ENCODE measurements at places on chromosomes 11 and 22.

DNA sequence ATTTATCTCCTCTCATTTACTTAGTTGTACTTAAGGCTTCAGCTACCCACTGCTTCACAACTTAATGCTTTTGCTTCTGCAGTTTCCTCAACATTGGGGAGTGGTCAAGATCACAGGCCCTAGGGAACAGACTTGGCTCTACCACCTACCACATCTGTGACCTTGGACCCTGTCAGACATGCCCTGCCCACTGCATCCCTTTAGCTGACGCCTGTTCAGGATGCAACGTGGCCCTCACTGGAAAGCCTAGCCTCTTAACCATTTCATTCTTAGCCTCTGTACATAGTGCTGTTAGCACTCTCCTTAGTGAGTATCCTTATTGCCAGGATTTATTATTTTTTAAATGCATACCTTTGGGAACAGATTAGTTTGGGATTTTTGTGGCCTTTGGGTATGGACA lies 34.4 kb downstream of the TNRC6B start:
- no peak for DNase-seq

- no peak for DNase-seq
Measured at GRCh38 chr11:64841592-64842365, 2.7 kb downstream of the CDC42BPG start.

DNA sequence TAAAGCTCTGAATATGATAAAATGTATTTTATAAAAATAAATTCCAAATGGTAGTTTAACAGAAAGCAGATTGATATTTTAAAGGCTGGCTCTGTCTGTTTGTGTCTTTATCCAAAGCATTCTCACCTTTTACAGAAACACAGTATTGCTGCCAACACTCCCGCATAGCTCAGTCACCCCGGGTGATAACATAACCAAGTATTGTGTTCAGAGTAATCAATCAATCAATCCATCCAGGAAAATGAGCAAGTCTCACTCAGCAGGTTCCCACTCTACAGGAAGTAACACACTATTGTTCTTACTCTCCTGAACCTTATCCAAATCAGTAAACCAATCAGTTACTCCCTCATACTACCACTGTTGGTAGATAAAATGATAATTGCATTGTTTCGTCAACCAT lies 203.4 kb downstream of the LRRC4C start:
- no peak for DNase-seq

GRCh38 chr11:73648571-73649046 lies 2.2 kb downstream of the PLEKHB1 start:
- DNase-seq = no peak

- DNase-seq = no peak
Measured at GRCh38 chr11:92550871-92551270, 326.3 kb downstream of the FAT3 start.

DNA sequence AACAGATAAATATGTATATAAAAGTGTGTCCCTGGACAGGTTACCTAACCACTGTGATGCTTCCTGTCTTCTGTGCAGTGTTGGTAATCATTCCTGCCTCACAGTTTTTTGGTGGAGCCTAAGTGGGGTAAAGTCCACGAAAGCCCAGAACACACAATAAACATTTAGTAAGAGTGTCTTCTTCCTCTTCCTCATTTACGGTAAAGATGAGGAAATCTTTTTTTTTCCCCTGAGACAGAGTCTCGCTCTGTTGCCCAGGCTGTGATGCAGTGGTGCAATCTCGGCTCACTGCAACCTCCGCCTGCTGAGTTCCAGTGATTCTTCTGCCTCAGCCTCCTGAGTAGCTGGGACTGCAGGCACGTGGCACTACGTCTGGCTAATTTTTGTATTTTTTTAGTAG lies 117.1 kb downstream of the LDLRAD3 start:
- DNase-seq = no peak

DNA sequence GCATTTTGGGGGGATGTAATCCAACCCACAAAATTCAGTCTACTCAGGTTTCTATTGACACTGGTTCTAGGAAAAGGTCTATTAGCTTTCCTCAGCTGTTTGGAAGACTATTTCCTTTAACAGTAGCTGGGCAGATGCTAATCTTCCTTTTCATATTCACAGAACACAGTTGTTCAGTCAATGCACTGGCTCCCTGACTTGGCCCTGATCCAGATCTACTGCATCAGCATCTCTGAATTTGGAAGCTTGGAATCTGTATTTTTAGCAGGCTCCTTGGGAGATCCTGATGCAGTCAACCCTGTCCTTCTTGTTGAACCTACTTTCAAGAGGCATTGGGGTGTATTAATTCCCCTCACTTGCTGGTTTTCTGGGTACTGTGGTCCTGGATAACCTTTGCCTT lies 6.3 kb downstream of the HTATIP2 start:
- no peak for DNase-seq

GRCh38 chr11:103877221-103877620 lies 159.2 kb upstream of the DDI1 start:
- DNase-seq = no peak

DNA sequence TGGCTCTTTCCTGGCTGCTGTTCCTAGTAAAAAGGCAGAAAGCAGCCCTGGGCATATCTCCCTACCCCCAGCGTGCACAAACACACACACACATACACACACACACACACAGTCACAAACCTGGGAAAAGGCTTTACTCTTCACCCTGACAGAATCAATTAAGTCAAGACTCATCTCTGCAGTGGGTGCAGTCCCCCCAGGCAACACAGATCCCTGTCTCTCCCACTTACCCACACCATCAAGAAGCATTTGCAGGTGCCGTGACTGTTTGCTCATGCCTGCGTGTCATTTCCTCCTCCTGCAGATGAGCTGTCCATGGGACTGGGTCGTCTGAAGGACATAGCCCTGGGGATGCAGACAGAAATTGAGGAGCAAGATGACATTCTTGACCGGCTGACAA lies 28.6 kb downstream of the SNAP29 start:
- DNase-seq = no peak

DNA sequence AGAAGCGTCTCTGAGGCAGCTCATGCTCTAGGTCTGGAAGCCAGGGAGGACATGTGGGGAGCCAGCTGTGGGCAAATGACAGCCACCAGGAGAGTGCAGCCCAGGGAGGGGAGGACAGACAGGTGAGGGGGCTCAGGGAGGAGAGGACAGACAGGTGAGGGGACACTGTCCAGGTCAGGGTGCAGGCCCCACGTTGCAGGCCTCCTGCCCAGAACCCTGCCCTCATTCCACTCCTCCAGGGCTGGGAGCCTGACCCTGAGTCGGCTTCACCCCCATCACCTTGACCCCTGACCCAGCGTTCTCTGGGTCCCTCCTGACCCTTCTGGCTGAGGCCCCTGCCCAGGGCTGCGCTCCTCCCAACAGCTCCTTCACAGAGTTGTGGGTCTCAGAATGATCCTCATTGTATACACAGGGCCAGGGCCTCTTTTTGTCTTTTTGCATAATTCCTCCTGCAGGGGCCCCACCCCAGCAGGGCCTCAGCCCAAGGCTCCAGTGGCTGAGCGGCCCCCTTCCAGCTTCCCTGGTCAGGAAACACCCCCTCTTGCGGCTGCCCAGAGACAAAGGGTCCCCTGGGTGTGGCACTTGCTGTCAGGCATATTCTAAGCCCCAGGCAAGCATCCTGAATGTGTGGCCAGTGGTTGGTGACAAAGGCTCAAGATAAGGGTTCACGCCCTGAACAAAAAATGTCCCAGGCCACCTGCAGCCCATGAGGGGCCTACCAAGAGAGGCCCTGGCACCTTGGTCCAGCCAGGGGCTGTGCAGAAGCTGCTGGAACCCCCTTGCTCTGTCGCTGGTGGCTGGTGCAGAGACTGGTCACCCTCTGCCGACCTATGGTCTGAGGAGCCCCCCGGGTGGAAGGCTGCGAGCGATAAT lies 853.0 kb downstream of the BRD1 start:
- no peak for DNase-seq

- DNase-seq = peak; percentile 58
Measured at GRCh38 chr11:8959546-8960166, 4.6 kb downstream of the TMEM9B start.

DNA sequence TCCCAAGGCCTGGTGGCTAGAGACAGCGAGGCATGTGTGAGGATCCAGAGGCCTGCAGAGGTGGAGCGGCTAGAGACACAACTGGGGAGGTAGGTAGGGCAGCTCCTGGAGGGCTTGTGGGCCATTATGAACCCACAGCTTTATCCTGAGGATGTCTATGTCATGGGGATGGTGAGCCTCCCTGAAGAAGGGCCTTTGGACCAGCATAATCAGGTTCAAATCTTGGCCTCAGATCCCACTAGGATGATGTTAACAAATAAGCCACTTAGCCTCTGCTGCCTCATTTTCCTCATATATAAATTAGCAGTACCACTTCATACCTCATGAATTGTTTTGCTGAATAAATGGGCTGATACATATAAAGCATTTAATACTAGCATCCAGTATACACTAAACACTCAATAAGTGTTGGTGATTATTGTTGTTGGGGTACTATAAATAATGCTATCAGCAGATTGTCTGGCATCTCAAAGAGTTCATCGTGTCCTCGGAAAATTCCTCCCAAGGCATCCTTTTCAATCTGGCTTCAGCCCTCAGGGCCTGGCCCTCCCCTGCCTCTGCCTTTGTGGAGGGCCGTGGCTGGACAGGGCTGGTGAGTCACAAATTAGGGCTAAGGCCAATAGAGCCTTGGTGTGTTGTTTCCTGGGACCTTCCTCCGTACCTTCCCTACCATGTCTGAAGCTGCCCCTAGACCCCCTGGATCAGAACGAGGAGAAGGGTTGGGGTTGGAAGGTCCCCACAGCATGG lies 30.9 kb upstream of the LRRC32 start:
- no peak for DNase-seq

DNA sequence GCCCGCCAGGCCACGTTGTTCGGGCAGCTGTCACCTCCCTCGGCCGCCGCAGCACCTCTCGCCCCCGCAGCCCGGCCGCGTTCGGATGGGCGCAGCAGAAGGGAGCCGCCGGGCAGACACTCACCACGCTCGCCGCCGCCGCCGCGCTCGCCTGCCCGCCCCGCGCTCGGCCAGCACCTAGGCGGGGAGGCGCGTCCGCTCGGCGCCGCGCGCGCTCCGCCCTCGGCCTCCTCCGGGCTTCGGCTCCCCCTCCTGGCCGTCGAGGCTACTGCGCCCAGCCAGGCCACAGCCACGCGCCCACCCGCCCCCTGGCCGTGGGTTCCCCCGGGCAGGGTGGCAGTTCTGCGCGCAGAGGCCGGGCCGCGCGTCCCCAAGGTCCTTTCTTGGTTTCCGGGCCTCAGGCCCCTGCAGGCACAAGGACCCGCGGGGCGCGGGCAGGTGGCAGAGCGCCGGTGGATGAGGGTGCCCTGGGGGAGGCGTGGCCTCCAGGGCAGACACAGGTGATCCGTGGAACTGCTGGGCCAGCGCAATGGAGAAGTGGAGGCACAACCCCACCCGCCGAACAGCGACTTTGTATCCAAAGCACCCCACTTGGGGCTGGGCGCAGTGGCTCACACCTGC lies at the start of gene SLC25A22:
SLC25A22 (minus strand) TSS at position 189 of the 621 bp plus-strand sequence. CDS start 3,275 bp downstream, outside the sequence.
- peak; percentile 83 for DNase-seq

GRCh38 chr11:77180346-77180745 lies 52.3 kb downstream of the MYO7A start:
- DNase-seq = no peak

DNA sequence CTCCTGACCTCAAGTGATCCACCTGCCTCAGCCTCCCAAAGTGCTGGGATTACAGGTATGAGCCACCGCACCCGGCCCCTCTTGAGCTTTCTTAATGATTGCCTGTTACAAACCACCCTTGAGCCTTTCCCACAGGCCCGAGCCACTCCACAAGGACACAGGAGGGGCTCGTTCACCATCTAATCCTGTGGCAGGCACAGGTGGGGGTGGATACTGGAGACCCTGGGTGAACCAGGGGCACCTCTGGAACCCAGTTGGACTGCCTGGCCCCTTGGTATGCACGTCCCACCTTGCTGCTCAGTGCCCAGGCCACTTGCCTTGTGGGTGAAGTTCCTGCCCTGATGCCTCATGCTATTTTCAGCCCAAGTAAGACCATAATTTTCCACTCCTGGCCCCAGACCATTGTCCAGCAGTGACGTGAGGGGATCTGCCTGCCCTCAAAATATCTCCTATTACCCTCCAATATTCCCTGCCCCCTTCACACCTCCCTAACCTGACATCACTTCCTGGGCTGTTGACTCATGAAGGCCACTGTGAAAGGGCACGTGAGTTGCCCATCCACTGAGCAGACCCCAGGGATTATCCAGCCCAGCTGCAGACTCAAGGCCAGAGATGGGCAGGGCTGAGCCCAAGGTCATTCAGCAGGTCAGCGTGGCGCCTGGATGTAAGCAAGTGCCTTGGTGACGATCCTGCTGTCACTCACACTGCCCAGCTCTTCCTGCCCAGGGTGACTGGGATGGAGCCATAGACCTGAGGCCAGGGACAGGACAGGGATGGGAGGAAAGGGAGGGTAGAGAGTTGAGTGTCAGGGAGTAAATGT lies 19.6 kb downstream of the P2RY2 start:
- no peak for DNase-seq

DNA sequence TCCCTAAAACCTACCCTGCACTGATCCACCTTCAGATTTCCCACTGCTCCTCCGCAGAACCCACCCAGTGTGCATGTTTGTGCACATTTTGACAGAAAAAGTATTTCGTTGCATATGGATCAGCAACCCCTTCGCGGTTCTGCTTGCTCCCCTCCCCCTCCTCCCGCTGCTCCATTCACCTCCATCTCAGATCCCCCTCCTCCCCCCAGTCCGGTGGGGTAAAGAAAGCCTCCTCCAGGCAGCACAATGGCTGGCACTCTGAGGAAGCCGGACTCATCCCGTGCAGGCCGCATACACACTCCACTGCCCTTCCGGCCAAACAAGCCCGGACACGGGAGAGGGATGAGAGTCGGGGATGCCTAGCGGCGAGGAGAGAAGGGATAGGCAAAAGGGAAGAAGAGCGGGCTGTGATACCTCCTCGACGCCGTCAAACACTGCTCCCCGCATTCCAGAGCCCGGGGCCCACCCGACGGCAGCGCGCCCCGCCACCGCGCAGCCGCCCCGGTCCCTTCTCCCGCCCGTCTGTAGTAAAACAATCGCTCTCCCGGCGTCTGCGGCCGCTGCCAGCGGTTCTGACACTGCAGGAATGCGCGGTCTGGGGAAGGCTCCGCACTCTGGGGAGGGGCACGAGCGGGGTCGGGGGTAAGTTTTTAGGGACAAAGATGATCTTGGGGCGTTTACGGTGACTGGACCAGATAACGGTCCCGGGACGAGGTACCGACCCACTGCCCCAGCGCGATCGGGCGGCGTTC lies 915 bp downstream of the FEZ1 start:
- peak; percentile 53 for DNase-seq

DNA sequence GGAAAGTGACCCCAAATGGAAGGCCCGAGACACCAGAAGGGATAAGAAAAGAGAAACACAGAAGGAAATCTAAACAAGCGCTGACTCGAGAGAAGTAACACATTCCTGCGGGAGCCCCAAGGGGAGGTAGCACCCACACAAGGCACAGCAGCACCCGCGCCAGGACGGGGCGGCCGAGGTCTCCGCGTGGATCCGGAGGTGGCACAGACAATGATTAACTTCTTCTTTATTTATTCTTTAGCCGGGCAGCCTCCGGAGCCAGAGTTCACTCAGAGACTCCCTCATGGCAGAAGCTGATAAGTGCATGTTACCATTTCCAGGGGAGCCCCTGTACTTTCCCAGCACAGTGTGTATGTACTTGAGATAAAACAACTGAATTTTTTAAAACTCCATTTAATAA lies 5.1 kb downstream of the TOLLIP start:
- DNase-seq = no peak

GRCh38 chr22:28918550-28919271 lies 35.3 kb downstream of the ZNRF3 start:
- no peak for DNase-seq
